ENCODE measurements at places on chromosomes 2 and 18. TPM values are rescaled to one million over a fixed set of nuclear protein-coding genes. Genes with fewer than 3 reads are reported as not detected.

DNA sequence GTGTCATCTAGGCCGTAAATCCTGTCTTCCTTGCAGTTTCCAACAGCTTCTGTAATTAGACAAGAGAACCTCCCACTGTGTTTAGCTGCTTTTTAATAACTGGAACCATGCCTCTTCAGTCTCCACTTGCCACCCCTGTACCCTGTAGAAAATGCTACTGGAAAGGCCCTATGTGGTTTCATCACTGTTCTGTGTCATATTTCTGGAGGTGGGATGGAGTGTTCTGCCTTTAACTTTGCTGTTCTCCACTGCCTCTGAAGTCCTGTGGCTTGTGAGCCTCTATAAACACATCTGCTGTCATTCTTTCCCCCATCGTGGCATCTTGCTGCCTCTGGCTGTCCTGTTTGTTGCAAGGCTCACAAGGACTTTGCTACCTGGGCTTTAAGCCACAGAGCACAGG lies 17.9 kb downstream of the MGAT5 start:
- no peaks in the 10 kb centered on the region for H3K27me3 ChIP-seq
- H3K36me3 ChIP-seq: peaks cover 39% of the 10 kb centered on the region
- H3K4me1 ChIP-seq: peaks cover 70% of the 10 kb centered on the region
- DNase-seq: peak; percentile 56
- peak overlapping the region; percentile 68 for H3K27ac ChIP-seq

Gene PJVK
- 3.2 TPM for total RNA-seq

Gene CASP10
- total RNA-seq: 22.6 TPM

GRCh38 chr2:23681356-23682140 lies 245.4 kb downstream of the ATAD2B start:
- H3K4me3 ChIP-seq: no peak overlapping the region
- H3K27ac ChIP-seq: no peak overlapping the region
- no peak for DNase-seq
- H3K4me1 ChIP-seq: no peaks in the 10 kb centered on the region
- no peaks in the 10 kb centered on the region for H3K27me3 ChIP-seq

GRCh38 chr2:54956111-54956627 lies 94.1 kb downstream of the RTN4 start:
- no peak overlapping the region for H3K4me3 ChIP-seq
- H3K36me3 ChIP-seq: no peaks in the 10 kb centered on the region
- no peak overlapping the region for H3K27ac ChIP-seq
- no peaks in the 10 kb centered on the region for H3K27me3 ChIP-seq
- no peak for DNase-seq
- H3K4me1 ChIP-seq: peaks cover 4% of the 10 kb centered on the region

GRCh38 chr2:173229086-173229485 lies 125.6 kb upstream of the CDCA7 start:
- H3K4me3 ChIP-seq: no peak overlapping the region
- no peak for DNase-seq
- H3K27me3 ChIP-seq: peaks cover 4% of the 10 kb centered on the region
- no peaks in the 10 kb centered on the region for H3K36me3 ChIP-seq

All from activated CD8-positive, alpha-beta T cell treated with anti-CD3 and anti-CD28 coated beads for 36 hours (primary cell).